ENCODE measurements at places on chromosomes 6 and 20.

- DNase-seq, result no peak
These were observed 616.5 kb upstream of the CITED2 start for GRCh38 chr6:139990856-139991465.

DNA sequence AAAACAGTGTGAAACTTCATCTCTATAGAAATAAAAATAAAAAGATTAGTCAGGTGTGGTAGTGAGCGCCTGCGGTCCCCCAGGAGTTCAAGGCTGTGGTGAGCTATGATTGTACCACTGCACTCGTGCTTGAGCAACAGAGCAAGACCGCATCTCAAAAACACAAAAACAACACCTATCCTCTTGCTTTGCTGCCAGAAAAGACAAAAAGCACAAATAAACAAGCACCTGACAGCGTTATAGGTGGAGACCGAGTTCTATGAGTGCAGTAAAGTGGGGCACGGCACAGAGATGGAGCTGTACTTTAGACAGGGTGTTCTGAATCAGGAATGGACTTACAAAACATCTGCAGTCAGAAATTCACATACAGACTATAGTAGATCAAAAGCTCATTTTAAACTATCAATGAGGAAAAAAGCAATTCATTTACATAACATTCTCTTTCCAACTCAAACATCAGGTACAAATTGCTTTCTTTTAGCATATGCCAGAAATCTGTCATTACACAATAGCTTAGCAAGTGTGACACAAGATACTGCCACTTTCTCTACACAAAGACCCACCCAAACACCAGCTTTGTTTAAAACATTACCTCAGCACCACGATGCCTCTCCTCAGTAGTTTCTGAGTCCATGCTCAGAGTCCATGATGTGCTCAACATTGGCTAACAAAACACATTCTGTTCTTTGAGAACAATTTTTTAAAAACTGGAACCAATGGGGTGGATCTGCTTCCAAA, 10.1 kb downstream of the EZR start:
- peak; percentile 48 for DNase-seq

DNA sequence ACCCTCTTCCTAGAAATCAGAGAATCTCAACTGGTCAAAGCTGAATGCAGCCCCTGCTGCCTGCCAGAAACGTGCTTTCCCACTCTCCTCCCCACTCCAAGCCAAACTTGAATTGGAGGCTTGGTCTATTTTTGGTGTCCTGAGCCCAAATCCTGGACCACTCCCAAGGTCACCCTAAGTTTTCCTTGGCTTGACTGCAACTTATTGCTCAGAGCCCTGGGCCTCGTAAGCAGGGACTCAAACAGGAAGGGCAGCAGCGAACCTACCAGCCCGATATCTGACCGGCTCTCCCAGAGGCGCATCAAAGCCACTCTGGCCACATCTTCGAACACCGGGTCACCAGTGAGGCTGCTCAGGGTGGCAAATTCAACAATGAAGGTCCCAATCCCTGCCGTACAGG, 12.7 kb downstream of the EDEM2 start:
- no peak for DNase-seq

- DNase-seq, result no peak
These were observed 10.7 kb downstream of the ZNF165 start for GRCh38 chr6:28090917-28091586.

GRCh38 chr6:127945434-127946097, 44.7 kb upstream of the THEMIS start:
- DNase-seq, result no peak

GRCh38 chr6:83847179-83847578, 6.0 kb upstream of the RIPPLY2 start:
- no peak for DNase-seq

GRCh38 chr6:108452711-108453195, 108.0 kb upstream of the FOXO3 start:
- no peak for DNase-seq

GRCh38 chr6:30781743-30782424, 37.5 kb upstream of the IER3 start:
- DNase-seq, result peak; percentile 22

GRCh38 chr6:33249732-33250630, 21.7 kb downstream of the VPS52 start:
- no peak for DNase-seq

DNA sequence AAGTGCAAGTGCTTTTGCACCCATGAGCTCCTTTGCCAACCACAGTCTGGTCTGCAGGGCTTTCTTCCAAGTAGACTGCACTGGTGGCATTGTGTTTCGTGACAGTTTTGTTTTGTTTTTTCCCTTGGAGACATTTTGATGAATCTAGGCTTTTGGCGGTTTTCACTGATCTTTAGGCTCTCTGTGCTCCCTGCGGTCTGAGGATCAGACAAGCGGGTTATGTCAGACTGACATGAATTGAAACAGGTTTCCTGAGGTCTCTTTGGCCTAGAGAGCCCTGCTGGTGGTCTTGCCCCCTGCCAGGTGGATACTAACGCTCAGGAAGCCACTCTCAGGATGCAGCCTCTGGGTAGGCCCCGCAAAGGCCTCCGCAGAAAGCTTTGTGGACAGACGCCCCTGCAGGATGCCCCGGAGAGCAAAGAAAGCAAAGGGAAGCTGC, 555.4 kb upstream of the AGPAT4 start:
- no peak for DNase-seq

DNA sequence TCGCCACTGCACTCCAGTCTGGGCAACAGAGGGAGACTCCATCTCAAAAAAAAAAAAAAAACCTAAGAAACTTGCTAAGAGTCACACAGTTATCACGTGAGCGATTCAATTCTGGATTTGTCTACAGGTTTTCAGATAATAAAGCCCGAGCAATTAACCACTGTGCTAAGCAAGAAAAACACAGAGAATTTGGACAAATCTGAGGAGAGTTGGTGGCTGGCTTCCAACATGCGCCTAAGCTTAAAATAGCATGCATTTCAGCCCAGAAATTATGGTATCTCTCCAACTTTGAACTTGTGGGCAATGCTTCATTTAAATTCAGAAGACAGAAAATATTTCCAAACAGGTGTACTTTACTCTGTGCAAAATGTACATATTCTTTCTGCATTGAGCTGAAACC, 232.9 kb downstream of the TSHZ2 start:
- DNase-seq, result no peak

- no peak for DNase-seq
These were observed 312.6 kb downstream of the CLIC5 start for GRCh38 chr6:45702849-45703739.

GRCh38 chr20:63179687-63180568, 36.0 kb downstream of the YTHDF1 start:
- no peak for DNase-seq

- no peak for DNase-seq
These were observed 557.8 kb downstream of the HACE1 start for GRCh38 chr6:104301951-104302350.

GRCh38 chr6:11712760-11713159, 65.8 kb downstream of the ADTRP start:
- no peak for DNase-seq

DNA sequence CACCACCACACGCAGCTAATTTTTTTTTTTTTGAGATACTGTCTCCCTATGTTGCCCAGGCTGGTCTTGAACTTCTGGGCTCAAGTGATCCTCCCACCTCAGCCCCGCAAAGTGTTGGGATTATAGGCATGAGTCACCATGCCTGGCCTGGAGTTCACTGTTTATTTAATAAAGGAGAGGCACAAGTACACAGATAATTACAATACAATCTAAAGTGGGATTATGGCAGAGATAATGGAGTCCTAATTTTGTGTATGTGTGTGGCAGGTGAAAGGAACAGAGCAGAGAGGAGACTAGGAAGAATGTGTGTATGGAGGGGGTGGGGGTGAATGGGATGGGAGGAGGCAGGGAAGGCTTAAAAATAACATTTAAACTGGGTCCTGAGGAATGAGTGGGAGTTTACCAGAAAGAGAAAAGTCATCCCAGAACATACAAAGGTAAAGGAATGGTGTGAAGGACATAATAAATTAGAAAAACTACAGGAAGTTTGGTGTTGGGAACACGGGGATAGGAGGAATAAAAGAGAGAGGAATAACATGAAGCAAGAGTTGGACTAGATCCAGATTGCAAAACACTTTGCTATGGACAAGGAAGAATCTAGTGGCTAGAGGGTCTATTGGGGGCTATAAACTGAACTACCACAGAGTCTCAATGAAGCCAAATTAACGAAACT, 4.4 kb downstream of the NCOA5 start:
- no peak for DNase-seq

DNA sequence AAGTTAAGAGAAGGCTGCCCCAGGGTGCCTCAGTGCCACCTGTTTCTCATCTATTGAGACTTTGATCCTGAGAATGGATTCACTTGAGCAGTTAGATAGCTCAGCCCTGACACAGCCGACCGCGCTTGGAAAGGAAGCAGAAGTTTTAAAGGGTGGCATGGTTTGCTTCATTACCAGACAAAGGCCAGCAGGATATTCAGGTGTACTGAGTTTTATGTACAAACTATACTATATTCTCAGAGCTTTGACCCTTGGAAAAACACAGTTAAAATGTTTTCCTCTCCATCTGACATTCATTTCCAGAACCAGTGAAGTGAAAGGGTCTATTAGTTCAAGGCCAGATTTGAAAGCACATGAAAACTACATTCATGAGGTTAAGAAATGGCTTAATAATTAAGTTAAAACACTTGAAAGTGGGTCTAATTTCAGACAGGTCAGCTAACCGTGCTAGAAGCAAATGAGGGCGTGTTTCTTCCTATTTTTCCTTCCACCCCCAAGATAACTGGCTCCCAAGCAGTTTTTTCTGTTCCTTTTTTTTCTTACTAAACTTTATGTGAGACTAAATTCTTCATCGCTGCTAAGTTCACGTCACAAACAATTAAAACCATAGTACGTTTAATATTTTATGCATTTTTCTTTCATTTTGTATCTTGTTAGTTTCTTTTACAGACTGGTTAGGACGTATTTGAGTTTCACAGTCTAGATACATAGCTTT, 385.3 kb upstream of the SOX4 start:
- no peak for DNase-seq

GRCh38 chr20:38308047-38308438, 4.1 kb downstream of the BPI start:
- DNase-seq, result no peak

GRCh38 chr20:54914995-54915394, 439.6 kb downstream of the DOK5 start:
- DNase-seq, result no peak

DNA sequence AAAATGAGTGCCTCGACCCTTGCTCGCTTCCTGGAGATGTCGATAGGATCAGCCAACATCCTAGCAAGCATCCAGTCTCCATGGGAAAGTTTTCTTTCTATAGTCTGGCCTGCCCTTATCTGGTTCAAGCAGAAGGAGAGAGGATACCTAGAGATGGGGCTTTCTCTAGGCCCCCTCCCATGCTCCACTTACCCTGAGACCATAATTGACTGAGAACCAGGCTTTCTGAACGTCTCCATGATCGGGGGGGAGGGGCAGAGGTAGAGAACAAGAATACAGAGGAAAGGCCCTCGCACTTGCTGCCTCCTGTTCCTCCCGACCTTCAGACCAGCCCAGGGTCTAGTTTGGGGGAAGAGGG, 31.6 kb upstream of the EPB41L1 start:
- DNase-seq, result no peak

GRCh38 chr6:133609415-133610226, 279.3 kb upstream of the TCF21 start:
- DNase-seq, result no peak

DNA sequence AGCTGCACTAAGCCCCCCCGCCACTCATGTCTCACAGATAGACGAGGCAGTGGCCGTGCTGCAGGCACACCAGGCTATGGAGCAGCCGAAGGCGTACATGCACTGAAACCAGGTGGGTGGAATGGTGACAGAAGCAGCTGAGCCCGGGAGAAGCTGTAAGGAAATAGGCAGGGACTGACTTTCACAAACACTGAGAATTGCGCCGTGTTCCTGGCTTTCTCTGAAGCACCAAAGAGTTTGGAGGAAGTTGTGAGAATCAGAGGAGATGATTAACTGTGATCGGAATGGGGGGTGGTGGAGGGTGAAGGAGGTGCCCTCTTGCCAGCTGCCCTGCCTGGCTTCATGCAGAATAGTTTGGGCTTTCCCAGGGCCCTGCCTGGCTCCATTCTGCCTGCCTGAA, 21.6 kb downstream of the TOMM34 start:
- no peak for DNase-seq

GRCh38 chr6:160082627-160083026, 39.0 kb upstream of the SLC22A1 start:
- no peak for DNase-seq

- no peak for DNase-seq
These were observed 160.7 kb downstream of the DLL1 start for GRCh38 chr6:170130201-170130621.

GRCh38 chr6:14276667-14277404, 159.3 kb downstream of the CD83 start:
- DNase-seq, result no peak
